ENCODE measurements at places on chromosomes 7 and 10. TPM values are rescaled to one million over a fixed set of nuclear protein-coding genes. Genes with fewer than 3 reads are reported as not detected.

The FXYD4 gene
- not detected for total RNA-seq

The NACAD gene
- 11.7 TPM for total RNA-seq

The SEMA3E gene
- 1.1 TPM for total RNA-seq

The PLEKHS1 gene
- not detected for total RNA-seq

The CELF2 gene
- total RNA-seq = 3.8 TPM

The C10orf67 gene
- total RNA-seq = 0.38 TPM

DNA sequence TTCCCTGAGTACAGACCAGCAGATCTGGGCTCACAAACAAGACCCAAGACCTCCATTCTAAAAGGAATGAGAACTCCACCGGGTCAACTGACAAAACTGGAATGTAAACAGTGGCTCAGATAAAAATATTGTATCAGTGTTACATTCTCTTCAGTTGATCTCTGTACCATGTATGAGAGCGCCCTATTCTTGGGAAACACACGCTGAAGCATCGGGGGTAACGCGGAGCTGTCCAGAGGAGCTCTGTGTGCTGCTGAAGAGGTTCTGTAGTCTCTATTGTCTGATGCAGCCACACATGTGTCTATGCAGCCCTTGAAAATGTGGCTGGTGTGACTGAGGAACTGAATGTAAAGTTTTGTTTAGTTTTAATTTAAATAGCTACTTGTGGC lies 39.7 kb downstream of the HIPK2 start:
- DNase-seq = no peak
- peak overlapping the region; percentile 12 for H3K27ac ChIP-seq
- peaks cover 15% of the 10 kb centered on the region for H3K36me3 ChIP-seq
- H3K4me1 ChIP-seq = peaks cover 41% of the 10 kb centered on the region
- no peak overlapping the region for H3K4me3 ChIP-seq

DNA sequence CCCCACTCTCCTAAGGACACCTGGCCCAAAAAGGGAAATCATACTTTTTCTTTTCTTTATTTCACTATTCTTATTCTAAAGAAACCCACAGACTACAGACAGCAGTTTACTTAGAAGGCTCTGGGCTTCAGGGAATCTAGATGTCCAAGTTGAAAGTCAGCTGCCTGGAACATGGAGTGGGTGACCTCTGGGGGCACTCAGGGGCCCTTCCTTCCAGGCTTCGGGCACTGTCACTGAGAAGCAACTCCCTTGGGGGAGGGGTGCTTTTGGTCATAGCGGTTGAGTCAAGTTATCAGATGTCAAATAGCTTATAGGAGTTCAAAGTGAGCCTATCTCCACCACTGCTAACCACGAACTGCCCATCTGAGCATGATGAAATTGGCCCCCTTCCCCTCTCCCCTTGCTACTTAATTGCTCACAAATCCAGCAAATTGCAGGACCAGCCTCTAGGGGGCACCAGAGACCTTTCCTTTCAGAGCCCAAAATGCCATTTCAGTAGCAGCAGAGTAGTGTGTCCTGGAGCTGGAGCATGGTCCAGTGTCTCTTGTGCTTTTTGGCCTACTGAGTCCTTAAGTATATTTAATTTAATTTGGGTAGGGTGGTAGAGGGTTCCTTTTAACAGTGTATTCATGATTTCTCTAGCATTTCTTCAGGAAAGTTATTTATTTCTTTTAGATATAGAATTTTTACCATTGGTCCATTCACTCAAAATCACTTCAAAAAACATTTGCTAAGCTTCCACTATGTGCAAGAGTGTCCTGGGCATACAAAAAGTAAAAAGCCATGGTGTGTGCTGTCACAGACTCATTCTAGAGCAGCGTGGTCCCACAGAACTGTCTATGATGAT lies 463.8 kb downstream of the KCNMA1 start:
- peak; percentile 69 for DNase-seq
- no peaks in the 10 kb centered on the region for H3K36me3 ChIP-seq
- no peaks in the 10 kb centered on the region for H3K4me1 ChIP-seq
- H3K27ac ChIP-seq = no peak overlapping the region
- H3K4me3 ChIP-seq = no peak overlapping the region

GRCh38 chr10:90775351-90776028 lies 82.3 kb downstream of the HTR7 start:
- peaks cover 3% of the 10 kb centered on the region for H3K27me3 ChIP-seq
- DNase-seq = no peak
- no peaks in the 10 kb centered on the region for H3K4me1 ChIP-seq
- no peak overlapping the region for H3K27ac ChIP-seq

- no peak overlapping the region for H3K27ac ChIP-seq
- H3K36me3 ChIP-seq = no peaks in the 10 kb centered on the region
- H3K27me3 ChIP-seq = no peaks in the 10 kb centered on the region
- DNase-seq = no peak
These were observed 510.1 kb downstream of the ARL4A start for GRCh38 chr7:13197501-13197900.

GRCh38 chr7:99558306-99559174 lies at the start of gene ZNF655:
Gene ZNF655 (plus strand): TSS chr7:99558642. CDS start chr7:99560560, 1,918 bp downstream.
- H3K4me1 ChIP-seq = peaks cover 13% of the 10 kb centered on the region
- DNase-seq = peak; percentile 94
- H3K27ac ChIP-seq = peak within 1 kb of the TSS; percentile 99
- H3K36me3 ChIP-seq = peaks cover 22% of the 10 kb centered on the region
- H3K4me3 ChIP-seq = peak within 1 kb of the TSS; percentile 99
- H3K27me3 ChIP-seq = no peaks in the 10 kb centered on the region
